ENCODE measurements at places on chromosomes 16 and 17.

- DNase-seq, result no peak
Measured at GRCh38 chr17:17900615-17901520, 64.1 kb upstream of the SREBF1 start.

GRCh38 chr17:55432358-55433028 is 10.9 kb upstream of the MMD start:
- no peak for DNase-seq

GRCh38 chr16:30805370-30806169 is 18.6 kb upstream of the ZNF629 start:
- DNase-seq, result no peak

DNA sequence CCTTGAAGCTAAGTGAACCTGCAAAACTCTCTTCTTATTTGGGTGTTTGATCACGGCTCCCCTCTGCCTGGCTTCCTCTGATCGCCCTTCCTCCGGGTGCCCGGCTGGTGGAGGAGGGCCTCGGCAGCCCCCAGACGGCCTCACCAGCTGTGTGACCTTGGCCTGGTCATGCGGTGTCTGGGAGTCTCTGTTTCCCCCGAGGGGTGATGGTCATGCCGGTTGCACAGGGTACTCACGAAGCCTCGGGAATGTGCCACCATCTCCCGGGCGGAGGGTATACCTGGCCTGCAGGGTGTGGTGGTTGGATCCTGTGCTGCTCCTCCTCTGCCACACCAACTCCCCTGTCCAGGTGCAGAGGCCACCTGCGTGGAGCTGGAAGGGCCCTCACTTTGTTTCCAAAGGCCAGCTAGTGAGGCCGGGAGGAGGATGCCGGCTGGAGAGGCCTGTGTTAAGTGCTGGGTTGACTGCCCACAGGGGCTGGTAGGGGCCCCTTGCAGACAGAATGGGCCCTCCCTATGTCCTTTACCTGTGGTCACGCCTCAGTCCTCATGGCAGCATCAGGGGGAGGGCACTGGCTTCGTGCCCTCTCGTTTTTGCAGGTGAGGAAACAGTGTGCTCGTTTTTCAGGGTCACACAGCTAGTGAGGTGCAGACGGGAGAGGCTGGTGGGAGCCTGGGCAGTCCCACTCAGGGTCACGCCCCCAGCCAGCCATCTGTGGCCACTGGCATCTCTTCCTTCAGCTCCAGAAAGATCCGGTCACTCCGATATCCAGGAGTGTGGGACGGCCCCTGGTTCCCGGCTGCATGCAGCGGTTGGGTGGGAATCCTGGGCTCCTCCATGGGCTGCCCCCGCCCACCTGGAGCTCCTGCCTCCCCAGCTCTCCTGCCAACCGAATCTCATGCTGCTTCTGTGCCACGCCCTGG is 148.5 kb upstream of the GSE1 start:
- DNase-seq, result no peak

DNA sequence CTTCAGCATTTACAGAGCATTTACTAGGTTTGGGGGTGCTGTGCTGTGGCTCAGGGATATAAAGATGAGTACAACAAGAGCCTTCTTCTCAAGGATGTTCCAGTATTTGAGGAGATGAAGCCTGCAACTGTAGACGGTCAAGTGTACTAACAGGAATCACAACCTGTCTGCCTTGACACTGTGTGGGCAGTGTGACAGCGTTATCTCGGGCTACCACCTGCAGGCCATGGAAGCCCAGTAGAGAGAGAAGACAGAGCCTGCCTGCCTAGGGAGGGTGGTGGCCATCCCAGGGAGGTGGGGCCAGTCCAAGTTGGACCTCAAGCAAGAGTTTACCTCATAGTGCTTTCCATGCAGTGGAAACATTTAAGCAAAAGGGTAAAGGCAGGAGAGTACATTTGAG is 215.1 kb upstream of the ASIC2 start:
- DNase-seq, result no peak

GRCh38 chr17:31251970-31252328 is 45.1 kb downstream of the OMG start:
- no peak for DNase-seq

- no peak for DNase-seq
Measured at GRCh38 chr16:82071421-82071820, 36.4 kb downstream of the HSD17B2 start.

DNA sequence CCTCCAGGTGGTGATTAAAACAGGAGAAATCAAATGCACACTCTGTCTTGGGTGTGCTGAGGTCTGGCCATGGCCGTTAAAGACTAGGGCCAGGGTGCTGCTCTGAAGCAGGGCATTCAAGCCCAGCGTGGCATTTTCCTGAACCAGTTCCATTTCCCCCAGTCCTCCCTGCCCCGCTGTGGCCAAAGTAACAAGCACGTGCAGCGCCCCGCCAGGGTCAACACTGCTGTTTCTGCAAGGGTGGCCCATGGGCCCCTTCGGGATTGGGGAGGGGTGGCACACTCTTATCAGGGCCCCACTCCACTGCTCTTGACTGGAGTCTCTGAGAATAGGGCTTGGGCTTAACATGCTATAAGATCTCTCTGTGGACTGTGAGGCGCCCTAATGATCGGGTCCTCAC is 72.9 kb downstream of the IL21R start:
- DNase-seq, result no peak

GRCh38 chr16:55056585-55057401 is 126.1 kb downstream of the IRX5 start:
- peak; percentile 5 for DNase-seq

DNA sequence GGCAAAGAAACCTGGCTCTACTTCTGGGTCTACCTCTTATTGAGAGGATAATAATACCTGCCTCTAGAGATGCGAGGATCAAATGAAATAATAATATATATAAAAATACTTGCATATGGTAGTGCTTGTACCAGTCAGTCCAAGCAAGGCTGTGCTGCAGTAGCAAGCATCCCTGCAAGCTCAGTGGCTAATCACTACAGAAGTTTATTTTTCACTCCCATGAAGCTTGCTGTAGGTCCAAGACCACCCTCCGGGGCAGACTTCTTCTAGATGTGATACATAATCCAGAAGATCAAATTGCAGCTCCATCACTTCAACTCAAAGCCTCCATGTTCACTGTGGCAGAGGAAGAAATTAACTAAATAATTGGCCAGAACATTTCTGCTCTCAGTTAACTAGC is 48.9 kb upstream of the NKD1 start:
- no peak for DNase-seq

- DNase-seq, result no peak
Measured at GRCh38 chr16:15046692-15047376, 9.0 kb downstream of the NTAN1 start.

DNA sequence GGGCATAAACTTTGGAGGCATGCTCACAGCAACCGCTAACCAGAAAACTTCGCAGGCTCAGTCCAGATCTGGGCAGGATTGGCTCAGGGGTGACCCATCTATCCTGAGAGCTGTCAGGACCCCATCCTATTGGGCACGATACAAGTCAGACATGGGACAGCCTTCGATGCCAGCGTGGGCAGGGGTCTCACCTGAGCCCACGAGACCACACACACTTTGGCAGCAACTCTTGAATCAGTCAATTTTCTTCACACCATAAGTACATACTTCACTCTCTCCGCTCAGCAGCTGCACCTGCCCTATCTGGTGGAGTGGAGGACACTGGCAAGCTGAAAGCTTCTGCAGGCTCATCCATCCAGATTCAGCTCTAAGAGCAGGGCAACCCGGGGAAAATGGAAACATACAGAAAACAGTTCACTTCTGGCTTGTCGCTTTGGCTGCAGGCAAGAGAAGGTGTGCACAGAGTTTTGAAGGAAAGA is 48.3 kb downstream of the ZFHX3 start:
- DNase-seq, result no peak

- no peak for DNase-seq
Measured at GRCh38 chr17:45976391-45976754, 22.7 kb upstream of the STH start.

DNA sequence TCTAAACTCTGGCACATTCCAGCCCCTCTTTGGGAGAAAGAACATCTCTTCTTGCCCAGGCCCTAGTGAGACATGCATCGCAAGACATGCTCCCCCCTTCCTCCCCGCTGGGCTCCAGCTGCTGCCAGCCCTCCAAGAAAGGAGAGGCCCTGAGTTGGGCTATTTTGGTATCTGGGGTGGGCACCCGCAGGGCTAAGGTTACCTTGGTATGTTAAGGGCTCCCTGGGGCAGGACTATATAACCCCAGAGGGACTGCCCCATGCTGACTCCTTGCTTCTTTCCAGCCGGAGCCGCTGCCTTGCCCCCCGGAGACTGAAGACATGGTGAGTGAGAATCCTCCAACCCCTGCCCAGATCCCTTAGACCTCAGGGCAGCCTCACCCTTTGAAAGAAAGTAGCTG is at the start of gene MYL11:
Gene MYL11 (plus strand): TSS at position 265 of the 400 bp plus-strand sequence. CDS start 56 bp downstream, at position 321.
- DNase-seq, result no peak

DNA sequence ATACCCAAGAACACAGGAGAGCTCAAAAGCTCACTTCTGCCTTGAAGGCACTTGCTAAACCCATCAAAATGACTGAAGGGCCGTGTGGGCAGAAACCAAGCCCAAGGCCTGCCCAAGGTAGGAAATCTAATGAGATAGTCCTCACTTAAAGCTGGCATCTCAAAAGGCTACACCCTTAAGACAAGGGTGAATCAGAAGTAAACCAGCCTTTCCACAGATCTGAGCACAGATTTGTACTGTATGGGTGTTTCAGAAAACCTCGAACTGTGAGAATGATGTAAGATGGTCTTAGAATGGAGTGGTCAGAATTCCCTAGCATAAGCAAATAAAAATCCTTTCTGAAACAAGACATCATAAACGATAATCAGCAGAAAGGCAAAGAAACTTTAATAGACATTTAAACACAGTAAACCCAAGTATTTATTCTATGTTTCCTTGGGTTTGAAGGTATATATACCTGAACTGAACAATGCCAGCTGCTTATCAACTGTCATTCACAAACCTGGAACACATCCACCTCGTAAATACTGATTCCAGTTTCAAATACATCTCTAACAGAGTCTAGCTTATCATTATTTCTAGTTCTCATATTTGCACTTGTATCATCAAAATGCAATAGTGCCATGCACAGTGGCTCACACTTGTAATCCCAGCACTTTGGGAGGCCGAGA is 37.8 kb downstream of the GLG1 start:
- DNase-seq, result no peak

- no peak for DNase-seq
Measured at GRCh38 chr17:61212655-61213054, 187.0 kb upstream of the TBX2 start.

DNA sequence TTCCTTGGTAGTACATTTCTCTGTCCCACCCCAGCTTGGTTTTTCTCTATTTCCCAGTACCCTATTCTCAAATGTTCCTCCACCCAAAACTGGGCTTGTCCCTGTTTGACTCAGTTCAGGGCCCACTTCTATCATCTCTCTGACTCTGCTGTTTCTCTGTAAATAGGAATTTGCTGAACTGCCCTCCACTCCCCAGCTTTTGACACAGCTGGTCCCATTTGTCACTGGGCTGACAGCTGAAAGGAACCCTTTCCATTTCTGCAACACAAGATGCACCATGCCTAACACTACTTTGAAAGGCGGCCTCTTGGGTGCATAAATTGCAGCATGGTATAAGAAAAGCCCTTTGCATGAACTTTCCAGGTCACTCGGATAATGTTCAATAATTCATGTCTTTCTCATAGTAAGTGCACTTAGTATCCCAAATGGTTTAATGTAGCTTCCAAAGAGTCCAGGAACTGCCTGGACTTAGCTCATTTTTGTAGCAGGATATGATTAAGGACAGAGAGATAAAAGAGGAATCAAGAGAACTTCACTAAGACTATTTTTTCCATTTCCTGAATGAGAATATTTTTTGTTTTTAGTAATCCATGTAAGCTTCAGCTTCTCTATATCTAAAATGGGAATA is 256.7 kb downstream of the CDH11 start:
- DNase-seq, result no peak

DNA sequence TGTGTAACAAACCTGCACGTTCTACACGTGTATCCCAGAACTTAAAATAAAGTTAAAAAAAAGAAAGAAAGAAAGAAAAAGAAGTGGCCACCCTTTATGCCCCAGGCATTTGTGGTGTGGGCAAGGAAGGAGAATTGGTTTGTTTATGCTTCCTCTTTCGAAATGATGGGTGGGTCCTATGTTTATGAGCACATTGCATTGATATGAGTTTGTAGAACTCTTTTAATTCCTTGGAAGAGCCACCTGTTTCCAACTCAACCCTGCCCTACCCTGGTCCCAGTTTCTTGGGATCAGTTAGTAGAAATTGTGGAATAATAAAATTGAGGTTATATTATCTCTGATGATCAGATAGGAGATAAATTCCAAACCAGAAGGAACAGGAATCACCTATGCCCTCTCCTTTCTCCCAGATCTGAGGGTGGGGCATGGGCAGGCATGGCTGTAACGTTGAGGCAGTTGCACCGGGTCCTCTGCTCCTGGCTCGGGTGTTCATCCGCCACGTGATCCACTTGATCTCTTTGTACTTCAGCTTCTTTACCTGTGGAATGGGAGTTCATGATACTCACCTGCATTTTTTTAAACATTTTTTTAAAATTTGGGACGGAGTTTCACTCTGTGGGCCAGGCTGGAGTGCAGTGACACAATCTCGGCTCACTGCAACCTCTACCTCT is 15.9 kb downstream of the CHAD start:
- no peak for DNase-seq
